Upper lobe of right lung (tissue), 1 donor: ENCODE measurements at places on chromosomes 2 and 18.

GRCh38 chr2:15471606-15472005 is 89.5 kb downstream of the NBAS start:
- no peak for DNase-seq

DNA sequence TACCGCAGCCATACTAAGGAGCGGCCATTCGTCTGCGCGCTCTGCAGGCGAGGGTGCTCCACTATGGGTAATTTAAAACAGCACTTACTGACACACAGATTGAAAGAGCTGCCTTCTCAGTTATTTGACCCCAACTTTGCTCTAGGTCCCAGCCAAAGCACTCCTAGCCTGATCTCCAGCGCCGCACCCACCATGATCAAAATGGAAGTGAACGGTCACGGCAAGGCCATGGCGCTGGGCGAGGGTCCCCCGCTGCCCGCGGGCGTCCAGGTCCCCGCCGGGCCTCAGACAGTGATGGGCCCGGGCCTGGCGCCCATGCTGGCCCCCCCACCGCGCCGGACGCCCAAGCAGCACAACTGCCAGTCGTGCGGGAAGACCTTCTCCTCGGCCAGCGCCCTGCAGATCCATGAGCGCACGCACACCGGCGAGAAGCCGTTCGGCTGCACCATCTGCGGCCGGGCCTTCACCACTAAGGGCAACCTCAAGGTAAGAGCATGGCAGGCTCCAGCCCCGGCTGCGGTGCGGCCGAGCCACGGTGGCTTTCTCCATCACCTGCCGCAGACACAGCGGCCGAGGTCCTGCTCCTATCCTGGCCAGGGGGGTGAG is 15.5 kb downstream of the SALL3 start:
- DNase-seq: no peak

DNA sequence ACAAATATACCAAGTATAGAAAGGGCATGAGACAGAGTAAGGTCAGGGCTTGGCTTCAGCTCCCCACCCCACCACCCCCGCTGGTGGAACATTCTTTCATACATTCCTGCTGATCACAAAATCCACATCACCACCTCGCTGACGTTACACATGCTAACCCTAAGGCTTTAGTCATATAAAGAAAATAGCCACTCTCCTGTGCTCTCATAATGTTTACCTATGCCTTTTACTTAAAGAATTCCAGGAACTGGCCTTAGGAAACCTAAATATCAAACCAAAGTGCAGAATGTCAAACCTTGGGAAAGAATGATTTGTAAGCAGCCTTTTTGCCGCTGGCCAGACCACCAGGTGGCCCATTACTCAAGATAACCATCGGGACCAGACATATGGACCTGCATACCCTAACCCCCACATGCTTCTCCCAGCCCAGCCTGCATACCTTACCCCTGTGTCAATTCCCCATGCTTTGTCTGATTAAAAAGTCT is 136.3 kb upstream of the SLC39A10 start:
- no peak for DNase-seq

- DNase-seq: no peak
Measured at GRCh38 chr2:99520813-99521212, 31.0 kb upstream of the REV1 start.

DNA sequence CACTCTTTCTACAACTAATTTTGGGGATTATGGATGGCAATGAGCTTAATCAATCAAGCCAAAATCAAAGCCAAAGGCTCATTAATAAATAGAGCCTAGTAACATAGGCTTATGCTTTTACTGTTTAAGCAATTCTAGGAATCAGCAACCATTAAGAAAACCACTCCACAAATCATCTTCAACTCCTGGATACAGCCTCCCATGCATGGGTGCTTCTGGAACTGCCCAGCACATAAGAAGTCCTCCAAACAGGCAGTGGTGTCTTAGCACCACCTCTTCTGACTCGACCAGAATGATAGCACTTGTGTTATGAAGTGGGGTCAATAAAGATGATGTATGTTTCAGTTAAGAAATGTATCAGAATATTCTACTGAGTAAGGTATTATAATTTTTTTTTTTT is 104.4 kb upstream of the SERPINE2 start:
- DNase-seq: no peak
